ENCODE measurements at places on chromosomes 11 and 22.

DNA sequence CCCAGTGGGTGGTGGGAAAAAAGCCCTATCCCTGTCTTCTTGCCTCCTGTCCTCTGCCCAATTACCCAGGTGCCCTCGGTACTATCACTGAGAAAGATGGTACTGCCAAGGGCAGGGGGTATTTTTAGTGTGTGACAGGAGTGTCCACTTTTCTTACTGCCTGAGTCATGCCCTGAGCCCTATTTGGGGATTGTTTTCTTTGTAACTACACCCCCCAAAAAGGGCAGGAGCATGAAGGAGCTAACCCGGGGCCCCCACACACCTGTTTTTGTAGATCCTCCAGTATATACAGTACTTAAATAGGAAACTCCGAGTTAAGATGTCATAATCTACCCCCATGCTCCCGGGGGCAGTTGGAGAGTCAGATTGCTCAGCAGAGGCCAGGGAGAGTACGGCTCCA lies 3.8 kb downstream of the SMTNL1 start:
- DNase-seq = no peak

DNA sequence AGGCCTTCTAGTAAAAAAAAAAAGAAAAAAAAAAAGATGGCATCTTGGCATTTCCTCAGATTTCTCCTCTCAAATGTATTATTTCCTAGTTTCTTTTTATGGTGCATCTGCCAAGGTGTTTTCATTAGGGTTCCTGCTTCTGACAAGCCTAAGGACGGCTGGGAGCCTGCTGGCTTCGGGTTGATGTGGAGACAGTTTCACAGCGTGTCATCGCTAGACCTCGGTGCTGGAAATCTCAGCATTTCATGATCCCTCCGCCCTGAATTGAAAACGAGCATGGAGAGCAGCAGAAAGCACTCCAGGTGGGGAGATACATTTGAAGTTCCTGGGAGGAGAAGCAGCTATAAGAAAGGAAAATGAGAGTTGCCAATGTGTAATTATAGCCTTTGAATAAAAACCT lies 283.9 kb upstream of the CNTN5 start:
- DNase-seq = no peak

- no peak for DNase-seq
Measured at GRCh38 chr11:103649401-103649895, 387.0 kb upstream of the DDI1 start.

GRCh38 chr22:49825436-49825835 lies 2.2 kb downstream of the BRD1 start:
- DNase-seq = no peak

- no peak for DNase-seq
Measured at GRCh38 chr11:72602250-72602904, 71.8 kb downstream of the PDE2A start.

GRCh38 chr11:83815736-83816135 lies 529.6 kb upstream of the CCDC90B start:
- DNase-seq = no peak

DNA sequence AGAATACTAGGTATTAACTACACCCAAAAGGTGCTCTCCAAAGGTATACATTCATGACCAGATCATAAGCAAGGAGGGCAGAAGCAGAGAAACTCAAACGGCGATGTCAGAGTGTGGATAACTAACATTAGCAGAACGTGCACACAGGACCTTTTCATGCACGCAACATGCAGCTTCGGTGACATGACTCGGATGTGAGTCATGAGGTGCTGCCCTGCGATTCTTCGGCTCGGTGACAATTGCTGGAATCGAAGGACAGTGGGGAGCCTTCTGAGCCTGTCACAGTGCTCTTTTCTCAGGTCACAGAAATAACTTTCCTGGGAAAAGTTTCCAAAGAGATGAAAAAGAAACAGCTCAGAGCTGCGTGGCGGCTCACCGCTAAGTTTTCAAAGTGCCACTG lies 418.5 kb upstream of the SYN3 start:
- no peak for DNase-seq

- no peak for DNase-seq
Measured at GRCh38 chr11:44309478-44310205, at the start of gene ALX4. TSS of gene ALX4 (minus strand) at chr11:44310139. CDS start at chr11:44310062, 77 bp downstream.

DNA sequence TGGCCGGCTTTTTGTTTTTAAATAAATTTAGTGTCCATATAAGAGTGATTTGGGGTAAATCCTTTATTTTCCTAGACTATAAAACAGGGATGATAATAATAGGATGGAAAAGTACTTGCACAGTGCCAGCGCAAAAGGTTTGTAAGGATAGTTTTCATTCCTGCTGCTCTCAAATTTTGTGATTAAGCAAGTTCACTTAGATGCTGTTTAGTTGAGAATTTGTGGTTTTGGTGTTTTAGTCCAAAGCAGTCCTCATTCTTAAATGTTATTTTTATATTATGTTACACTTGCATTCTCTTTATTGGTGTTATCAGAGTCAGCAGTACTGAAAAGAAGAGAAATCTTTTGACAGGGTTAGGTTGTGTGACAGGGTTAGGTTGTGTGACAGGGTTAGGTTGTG lies 47.9 kb downstream of the PPP6R3 start:
- DNase-seq = no peak

DNA sequence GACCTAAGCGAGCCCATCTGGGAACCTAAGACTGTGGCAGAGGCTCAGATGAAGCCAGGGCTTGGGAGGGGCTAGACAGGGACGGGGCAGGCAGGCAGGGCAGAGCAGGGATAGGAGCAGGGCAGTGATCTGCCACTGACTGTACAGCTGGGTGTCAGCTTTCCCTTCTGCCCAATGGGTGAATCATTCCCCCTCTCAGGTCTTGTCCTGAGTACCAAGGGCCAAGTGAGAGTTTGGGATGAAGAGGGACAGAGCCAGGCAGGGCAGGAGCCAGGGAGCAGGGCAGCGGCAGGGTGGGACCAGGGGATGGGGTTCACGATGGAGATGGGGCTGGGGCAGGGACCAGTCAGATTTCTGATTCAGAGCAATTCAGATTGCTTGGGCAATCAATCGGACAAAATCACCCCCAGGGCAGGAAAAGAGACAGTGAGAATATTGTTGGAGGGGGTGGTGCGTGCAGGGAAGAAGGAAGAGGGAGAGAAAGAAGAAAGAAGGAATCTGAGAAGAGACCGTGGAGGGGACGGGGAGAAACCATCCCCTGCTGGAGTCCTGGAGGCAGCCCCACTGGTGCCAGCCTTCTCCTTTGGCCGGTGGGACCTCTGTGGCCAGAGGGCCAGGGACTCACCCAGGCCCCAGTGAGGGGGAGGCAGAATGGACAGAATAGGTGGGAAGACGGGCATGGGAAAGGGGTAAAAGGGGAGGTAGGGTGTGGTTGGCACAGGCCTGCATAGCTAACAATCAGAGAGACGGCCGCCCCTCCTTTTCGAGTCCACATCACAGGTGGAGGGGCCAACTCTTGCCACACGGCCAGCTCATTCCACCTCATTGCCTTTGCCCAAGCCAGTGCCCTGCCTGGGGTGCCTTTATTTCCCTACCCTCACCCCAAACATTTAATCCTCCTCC lies 47.2 kb downstream of the CYTH4 start:
- DNase-seq = no peak

- DNase-seq = no peak
Measured at GRCh38 chr11:932435-932834, 6.8 kb downstream of the AP2A2 start.

GRCh38 chr11:65790104-65790901 lies 3.4 kb downstream of the OVOL1 start:
- no peak for DNase-seq

GRCh38 chr11:84890676-84891075 lies 736.5 kb downstream of the DLG2 start:
- no peak for DNase-seq

DNA sequence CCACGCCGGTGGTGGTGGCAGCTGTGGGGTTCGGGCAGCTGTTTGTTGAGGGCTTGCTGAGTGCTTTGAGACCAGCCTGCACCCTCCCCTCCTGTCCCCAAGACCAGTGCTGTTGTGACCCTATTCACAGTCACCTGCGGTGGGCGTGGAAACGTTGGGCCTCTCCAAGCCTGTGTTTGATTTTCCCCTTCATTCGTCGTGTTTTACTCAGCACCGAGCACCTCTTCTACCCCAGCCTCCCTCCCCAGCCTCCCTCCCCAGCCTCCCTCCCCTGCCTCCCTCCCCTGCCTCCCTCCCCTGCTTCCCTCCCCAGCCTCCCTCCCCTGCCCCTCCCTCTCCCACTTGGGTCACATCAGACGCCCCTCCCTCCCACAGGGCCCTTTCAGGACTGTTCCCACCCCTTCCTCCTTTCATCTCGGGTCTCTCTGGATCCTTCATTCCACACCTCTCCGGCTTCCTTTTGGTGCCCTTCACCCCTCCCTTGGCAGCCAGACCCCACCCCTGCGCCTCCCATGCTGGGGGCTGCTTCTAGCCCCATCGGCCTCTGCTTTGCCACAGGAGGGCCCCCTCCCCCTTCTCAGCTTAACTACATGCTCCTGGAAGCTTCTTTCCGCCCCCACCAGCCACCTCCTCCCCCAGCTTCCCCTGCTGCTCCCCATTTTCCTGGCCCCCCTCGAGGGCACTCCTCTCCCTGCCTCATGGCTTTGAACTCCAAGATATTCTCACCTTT lies 14.8 kb downstream of the FRMD8 start:
- DNase-seq = no peak

DNA sequence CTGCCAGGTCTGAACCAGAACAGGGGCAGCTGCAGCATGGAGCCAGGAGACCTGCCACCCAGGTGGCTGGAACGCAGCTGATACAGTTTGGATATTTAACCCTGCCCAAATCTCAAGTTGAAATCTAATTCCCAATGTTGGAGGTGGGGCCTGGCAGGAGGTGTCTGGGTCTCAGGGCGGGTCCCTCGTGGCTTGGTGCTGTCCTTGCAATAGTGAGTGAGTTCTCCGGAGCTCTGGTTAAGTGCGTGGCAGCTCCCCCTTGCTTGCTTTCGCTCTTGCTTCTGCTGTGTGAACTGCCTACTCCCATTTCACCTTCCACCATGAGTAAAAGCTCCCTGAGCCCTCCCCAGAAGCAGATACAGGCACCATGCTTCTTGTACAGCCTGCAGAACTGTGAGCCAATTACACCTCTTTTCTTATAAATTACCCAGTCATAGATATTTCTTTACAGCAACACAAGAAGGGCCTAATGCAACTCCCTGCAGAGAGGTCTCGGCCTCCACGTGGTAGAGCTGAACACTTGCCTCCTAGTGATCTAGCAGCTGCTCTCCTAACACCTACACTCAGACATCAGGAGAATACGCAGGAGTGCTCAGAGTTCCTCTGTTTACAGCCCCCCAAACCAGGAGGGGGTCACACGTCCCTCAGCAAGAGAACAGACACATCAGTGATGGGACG lies 203.7 kb downstream of the CTTN start:
- DNase-seq = no peak

DNA sequence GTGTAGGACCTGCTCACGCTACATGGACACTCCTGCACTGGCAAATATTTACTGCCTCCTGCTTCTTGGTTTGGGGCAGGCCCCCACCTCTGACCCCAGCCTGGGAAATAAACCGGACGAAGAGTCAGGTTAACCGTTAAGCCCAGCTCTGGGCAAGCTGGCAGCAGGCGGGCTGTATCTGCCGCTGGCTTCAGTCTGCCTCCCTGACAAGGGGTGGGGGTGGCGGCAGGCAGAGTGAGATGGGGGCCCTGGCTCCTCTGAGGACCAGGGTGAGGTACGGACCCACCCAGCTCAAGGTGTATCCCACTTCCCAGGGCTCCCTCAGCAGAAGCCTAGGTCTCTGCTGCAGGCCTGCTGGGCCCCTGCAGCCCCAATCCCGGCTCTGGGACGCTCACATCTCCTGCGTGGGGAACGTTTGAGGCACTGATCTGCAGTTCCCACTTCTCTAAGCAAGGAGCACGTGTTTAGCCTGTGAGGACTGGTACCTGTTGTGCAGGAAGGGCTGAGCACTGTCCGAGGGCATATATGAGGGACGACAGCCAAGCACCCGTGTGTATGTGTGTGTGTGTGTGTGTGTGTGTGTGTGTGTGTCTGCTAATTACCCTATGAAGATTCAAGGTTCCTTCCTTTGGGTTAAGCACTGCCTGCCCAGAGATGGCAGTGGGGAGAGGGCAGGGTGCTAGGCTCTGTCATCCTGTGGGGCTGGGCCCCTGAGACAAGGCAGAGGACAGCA lies 1.1 kb upstream of the LRRC75B start:
- DNase-seq = no peak

Measured in GM18507 (cell line).